AG10803 (cell line): ENCODE measurements at places on chromosomes 5 and 9.

DNA sequence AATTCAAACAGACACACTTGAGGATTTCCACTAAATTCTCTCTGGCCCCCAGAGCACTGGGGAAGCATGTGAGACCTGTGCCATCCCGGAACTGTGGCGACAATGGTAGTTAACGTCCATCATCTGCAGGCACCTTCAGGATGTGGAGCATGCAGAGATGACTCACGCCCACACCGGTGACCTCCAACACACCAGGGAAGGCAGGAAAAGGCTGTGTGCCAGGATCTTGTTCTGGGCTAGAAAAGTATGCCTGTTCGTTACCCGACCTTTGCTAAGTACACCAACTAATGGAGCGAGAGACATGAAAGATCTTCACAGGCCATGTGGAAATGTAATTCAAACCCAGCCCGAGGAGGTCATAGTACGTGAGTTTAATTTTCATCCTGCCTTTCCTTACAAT is 208.8 kb downstream of the MELK start:
- DNase-seq, result no peak

DNA sequence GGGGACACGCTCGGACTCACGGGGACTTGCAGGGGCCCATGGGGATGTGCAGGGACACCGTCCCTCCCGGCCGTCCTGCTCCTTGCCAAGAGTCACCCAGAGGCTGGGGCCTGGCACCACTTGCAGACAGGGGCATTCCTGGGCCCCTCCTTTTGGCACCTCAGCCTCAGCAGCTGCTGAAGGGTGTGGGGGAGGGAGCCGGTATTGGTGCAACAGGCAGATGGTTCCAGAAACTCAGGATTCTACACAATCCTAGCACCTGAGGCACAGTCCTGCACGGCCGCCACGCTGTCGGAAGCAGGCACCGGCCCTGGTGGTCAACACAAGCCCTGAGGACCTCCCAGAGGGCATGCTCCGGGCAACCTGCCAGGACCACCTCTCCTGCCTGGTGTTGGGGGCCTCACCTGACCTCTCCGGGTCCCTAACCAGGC is 19.3 kb upstream of the SLC12A7 start:
- DNase-seq, result no peak

DNA sequence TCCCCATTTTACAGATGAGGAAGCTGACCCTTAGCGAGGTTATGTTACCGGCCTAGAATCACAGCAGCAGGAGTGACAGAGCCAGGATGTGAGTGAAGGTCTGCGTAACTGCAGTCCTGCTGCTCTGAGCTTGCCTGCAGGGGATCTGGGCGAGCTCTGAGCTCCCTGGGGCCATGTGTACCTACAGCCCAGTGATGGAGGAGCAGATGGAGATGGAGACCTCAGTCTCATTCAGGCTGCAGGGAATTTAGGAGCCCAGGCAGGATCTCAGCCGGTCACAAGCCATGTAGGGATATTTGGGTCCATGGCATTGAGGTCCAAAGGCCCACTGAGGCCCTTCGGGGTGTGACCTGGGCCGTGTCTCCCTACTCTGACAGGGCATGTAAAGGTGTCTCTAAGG is 170.6 kb downstream of the CACNA1B start:
- no peak for DNase-seq

- DNase-seq, result no peak
Observed at GRCh38 chr5:120140501-120140900, 323.6 kb upstream of the PRR16 start.

DNA sequence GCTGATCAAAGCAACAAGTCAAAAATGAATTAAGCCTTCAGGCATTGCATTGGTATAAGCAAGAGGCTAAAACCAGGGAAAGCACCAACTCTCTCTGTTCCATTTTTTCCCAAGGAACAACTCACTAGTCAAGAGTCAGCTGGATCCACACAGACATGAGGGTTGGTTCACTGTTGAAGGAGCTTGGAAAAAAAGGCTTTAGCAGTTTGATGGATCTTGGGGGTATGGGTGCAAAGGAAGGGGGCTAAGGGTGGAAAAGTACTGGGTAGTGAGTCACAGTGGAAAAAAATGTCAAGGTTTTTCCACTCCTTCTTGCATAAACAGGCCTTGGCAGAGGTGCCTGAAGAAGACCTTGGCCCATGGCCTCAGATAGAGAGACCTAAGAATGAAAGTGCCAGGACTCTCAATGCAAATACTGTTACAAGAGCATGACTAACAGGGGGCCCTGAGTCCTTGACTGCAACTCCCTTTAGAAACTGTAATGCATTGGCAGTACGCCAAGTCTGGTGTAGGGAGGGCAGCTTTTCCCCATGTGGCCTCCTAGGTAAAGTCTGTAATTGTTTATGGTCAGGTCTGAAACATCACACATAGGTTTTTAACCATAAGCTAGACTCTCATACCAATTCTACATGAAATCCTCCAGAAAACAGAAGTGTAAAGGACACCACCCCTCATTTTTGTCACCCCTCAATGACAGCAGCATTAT is 23.7 kb downstream of the ACTL7A start:
- DNase-seq, result peak; percentile 51

GRCh38 chr5:169300468-169301385 is at the start of gene SLIT3:
SLIT3 (minus strand) TSS chr5:169301139; CDS start chr5:169300709, 430 bp downstream.
- DNase-seq, result peak; percentile 92
